ENCODE measurements at places on chromosomes 11 and 22.
A peak's percentile ranks its signal among the peaks of the same experiment; 100 is the strongest.

GRCh38 chr11:61609980-61610366 lies 29.1 kb upstream of the SYT7 start:
- no peak for DNase-seq

DNA sequence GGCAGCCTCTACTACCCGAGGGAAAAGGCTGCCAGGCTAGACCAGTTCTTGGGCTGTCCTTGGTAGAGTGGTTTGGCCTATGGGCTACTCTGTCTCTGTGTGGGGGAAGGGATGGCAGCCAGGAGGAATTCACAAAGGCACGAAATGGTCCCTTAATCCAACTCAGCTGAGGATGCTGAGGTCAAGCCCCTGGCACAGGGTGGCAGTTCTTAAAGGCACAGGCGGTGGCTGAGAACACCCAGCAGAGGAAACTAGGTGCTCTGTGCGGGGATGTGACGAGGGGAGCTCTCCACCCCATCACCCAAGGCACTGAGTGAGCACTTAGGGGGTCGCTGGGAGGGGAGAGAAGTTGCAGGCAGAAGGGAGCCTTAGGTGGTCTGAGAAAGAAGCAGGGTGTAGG lies at the start of gene MFRP:
Gene MFRP (minus strand): TSS at position 101 of the 400 bp plus-strand sequence. CDS start 192 bp downstream, outside the sequence.
- no peak for DNase-seq

GRCh38 chr11:63564056-63564774 lies 1.0 kb upstream of the PLAAT2 start:
- DNase-seq, result no peak

- no peak for DNase-seq
Observed at GRCh38 chr11:20192151-20192550, 31.9 kb upstream of the DBX1 start.

DNA sequence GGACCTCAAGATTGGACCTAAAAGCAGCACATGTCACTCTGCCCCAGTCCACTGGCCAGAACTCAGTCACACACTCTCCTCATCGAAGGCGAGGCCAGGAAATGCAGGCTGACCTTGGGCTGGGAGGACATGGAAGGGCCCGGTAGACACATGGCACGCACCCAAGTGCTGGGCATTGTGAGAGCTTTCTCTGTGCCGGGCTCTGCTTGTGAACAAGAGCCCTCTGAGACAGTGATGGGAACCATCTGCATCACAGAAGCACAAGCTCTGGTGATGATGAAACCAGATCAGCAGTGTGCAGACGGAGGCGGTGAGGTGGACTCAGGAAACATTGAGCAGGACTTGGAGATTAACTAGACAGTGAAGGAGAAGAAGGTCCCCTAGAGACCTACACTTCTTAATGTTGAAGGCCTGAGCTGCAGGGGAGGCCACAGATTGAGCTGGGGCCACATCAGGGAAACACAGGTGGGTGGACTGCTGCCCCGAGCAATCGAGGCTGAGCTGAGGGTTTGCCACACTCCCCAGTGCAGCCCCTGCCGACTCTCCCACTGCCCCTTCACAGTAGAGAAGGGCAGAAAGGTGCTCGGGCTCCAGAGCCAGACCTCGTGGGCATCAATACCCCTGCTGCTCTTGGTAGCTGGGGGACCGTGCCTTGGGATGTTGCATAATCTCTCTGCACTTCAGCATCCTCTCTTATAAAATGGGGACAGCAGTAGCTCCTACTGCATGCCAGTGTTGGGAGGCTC lies 1460.5 kb downstream of the TBC1D22A start:
- DNase-seq, result no peak

DNA sequence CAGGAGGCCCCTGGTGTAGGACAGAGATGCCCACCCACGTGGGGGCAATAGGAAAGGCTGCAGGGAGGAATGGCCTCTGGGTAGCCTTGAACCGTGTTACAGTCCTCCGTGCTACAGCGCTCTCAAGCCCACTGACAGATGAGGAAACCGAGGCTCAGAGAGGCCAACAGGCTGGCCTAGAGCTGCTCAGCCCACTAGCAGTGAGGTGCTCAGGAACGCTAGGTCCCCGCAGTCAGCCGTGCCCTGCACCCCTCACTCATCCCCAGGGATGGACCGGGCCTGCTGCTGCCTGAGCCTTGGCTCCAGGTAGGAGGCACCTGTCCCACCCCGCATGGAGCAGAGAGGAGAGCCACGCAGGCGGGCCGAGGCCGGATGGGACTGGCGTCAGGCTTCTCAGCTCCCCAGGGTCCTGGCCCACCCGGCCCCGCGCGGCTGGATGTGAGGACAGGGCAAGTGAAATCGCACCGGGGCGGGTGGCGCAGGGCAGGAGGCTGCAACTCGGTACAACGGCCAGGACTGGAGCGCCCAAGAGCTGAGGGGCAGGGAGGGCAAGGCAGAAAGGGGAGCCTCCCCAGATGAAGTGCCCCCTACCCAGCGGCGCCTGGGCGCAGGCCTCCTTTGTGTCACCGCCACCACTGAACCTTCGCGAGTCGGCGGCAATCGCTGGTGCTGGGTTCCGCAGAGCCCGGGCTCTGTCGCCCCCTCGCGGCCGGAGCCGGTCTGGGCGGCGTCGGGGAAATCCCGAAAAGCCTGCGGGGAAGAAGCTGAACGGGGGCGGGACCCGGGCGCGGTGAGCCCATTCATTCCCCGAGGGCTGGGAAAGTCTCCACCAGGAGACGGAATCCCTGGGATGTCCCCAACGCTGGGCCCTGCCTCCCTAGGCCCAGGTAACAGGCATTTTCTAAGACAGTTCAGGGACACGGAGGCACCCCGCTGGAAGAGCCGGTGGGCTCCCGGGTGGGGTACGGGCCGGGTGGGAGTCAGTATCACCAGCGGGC lies 8.4 kb upstream of the SLC2A11 start:
- DNase-seq, result peak; percentile 89

DNA sequence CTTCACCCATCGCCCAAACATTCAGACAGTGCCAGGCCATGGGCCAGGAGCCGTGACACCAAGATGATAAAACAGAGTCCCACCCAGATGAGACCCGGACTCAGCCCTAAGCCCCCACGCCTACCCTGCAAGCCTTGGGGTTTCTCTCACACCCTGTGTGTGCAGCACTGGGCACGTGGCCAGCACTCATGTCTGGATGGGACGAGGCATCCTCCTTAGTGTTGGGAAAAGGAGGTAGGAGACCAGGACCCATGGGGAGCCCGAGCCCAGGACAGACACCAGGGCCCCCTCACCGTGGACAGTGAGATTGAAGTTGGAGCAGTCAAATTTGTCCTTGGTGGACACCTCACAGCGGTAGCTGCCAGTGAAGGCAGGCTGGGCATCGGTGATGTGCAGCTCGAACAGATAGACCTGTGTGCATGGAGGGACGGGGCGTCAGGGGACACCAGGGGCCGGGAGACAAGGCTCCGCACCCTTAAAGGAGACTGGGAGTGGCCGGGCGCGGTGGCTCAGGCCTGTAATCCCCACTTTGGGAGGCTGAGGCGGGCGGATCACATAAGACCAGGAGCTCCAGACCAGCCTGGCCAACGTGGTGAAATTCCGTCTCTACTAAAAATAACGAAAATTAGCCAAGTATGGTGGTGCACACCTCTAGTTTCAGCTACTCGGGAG lies 4.2 kb downstream of the MYBPC3 start:
- DNase-seq, result no peak

- DNase-seq, result no peak
Observed at GRCh38 chr11:120248551-120249278, 8.8 kb downstream of the POU2F3 start.

DNA sequence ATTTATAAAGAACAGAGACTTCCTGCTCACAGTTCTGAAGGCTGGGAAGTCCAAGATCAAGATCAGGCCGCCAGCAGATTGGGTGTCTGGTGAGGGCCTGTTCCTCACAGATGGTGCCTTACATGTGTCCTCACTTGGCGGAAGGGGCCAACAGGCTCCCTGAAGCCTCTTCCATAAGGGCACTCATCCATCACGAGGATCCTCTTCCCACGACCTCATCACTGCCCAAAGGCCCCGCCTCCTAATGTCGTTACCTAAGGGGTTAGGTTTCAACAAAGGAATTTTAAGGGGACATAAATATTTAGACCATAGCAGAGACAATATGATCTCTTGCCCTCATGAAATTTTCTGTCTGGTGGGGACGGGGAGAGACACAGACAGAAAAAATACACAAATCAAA lies 18.6 kb downstream of the TP53AIP1 start:
- no peak for DNase-seq
